Ureter (tissue), 1 donor: ENCODE measurements at places on chromosomes 5 and 9. TPM values are rescaled to one million over a fixed set of nuclear protein-coding genes. Genes with fewer than 3 reads are reported as not detected.

GRCh38 chr5:167801999-167802398 lies 489.4 kb upstream of the WWC1 start:
- DNase-seq: no peak

GRCh38 chr5:65061250-65061973 lies 292.7 kb downstream of the CWC27 start:
- no peak for DNase-seq

DNA sequence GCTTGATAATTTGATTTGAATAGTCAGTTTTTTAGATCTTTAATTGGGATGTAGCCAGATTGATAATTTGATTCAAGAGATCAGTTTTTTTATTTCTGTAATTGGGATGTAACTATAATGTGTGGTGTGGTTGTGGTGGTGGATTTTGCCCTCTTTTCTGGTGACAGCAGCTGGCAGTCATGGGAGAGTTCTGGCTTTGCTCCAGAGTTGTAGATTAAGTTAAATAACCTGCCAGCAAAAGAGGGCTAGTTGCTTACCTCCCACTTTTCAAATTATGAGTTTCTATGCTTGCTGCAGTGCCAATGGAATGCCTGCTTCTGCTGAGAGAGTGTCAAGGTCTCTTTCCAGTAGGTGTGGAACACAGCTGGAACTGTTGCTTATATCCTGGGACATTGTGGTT lies 315.1 kb downstream of the CCDC171 start:
- DNase-seq: no peak

CEL gene
- 3.0 TPM for total RNA-seq
